ENCODE measurements at places on chromosomes 6 and 20.

DNA sequence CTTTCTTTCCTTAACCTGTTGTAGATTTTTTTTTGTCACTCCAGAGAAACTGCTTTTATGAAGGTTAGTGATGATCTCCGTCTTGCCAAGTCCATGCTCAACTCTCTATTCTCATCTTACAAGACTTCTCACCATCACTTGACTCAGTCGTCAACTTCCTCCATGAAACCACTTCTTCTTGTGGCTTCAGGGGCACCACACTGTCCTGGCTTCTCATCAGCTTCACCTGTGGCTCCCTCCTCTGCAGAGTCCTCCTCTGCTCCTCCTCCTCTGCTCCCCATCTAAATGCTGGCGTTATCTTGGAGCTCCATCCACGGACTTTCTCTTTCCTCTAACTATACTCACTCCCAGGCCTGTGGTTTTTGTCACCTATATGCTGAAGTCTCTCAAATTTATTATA, 187.5 kb downstream of the BACH2 start:
- no peak for DNase-seq

GRCh38 chr20:44296011-44296410, 15.0 kb downstream of the FITM2 start:
- DNase-seq: no peak

DNA sequence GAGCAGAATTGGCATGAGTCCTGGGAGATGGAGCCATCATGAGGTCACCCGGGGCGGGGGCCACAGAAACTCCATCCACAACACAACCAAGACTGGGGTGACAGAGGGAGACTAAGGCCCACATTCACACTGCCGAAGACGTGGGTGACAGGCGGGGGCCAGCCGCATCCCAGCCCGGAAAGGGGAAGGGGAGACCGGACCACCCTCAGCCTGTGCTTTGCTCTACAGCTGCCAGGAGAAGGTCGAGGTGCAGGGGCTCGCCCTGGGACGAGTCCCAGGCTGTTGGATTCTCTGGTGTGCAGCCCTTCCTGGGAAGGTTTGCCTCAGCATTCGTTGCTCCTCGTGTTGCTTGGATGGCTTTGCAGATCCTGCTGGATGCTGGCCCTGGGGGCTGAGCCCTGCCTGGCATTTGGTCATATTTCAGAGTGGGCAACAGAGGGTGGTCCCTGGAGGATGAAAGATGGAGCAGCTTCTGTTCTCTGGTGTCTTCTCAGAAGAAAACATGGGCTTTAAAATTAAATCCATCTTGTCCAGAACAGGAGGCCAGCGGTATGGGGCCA, 328.9 kb downstream of the TAF4 start:
- DNase-seq: no peak

- DNase-seq: no peak
Measured at GRCh38 chr6:118504611-118505010, 43.5 kb upstream of the PLN start.

- DNase-seq: no peak
Measured at GRCh38 chr20:8335495-8336195, 203.6 kb downstream of the PLCB1 start.

DNA sequence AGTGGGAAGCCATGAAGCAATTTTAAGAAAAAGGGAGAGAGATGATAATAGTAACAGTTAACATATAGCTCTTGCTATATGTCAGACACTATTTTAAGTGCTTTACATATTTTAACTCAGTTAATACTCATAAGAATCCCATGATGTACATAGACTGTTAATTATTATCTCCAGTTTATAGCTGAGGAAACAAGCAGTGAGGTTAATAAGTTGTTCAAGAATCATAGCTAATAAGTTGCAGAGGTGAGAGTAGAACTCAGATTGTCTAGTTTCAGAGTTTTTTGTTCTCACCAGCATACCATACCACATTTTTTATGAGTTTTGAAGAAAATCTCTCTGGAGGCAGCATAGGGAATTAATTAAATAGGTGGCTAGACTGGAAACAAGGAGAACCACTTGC, 144.6 kb upstream of the MMS22L start:
- DNase-seq: no peak

DNA sequence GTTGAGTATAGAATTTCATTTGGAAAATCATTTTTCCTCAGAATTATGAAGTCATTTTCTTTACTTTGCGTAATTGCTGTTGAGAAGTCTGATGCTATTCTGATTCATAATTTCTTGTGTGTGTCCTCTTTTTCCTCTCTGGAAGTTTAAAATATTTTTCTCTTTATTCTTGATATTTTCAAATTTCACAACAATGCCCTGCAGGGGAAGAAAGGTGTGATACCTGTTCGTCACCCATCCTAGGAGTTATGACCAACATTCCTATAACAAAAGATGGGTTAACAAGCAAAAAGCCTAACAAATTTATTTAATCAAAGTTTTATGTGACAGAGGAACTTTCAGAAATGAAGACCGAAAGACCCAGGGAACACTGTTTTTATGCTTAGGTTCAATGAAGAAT, 171.5 kb upstream of the AKIRIN2 start:
- no peak for DNase-seq

DNA sequence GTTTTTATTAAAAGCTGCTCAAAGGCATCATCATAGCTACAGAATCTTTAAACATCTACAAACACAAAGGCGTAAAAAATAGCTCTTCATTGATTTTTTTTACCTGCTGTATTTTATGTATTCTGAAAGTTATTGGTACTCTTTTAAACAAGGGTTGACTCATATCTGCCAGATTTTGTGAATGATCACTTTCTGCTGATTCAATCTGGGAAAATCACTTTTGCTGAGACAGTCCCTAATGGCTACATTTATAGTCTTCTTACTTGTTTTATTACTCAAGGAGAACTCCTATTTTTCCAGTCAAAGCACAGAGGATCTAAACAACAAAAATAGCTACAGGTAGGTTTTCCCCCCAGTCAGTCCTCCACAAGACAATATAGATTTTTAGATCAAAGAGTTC, 739.0 kb downstream of the CBLN4 start:
- DNase-seq: no peak

- no peak for DNase-seq
Measured at GRCh38 chr6:111624401-111625098, 18.9 kb upstream of the TRAF3IP2 start.

DNA sequence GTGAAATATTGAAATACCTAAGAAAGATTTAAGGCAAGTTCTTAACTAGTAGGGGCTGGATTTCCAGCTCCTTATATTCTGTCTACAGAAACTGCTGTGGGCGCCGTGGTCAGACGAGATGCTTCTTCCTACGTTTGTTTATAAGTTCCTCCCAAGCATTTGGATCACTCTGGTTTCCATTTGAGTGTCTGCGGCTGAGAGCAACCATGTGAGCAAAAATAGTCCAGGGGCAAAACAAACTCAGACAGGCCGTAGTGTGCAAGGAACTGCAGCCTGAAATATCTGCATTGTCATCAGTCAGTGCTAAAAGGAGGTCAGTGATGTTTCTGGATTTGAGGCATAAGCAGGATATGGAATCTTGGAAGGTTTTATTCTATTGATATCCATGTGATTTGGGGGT, 485.9 kb upstream of the JAG1 start:
- no peak for DNase-seq

GRCh38 chr20:62832212-62832922, 15.5 kb downstream of the COL9A3 start:
- DNase-seq: no peak

All from renal cortex interstitium (tissue), 15 donors.